NCI-H446 (cell line): ENCODE measurements at places on chromosomes 1 and 21.
A peak's percentile ranks its signal among the peaks of the same experiment; 100 is the strongest.

DNA sequence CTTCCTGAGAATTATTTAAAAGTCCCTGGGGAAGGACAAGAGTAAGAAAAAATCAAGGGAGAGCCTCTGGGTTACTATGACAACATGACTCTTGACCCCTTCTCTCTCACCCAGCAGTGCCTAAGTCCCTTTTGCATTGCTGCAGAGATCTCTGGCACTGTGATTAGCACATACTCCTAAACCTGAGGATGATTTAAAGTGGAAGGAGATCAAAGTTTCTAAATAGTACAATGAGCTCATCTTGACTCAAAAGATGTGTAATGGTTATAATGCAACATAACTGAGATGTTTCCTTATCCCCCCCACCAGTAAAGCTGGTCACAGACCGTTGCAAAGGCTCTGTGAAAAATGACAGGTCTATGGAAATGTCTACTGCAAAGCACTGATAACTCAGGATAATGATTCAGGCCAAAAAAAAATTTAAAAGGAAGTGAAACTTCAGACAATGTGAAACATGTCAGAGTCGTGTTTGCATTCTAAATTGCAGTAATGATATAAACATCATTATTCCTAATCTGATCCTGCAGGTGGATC, 519.2 kb downstream of the KIF26B start:
- no peak for DNase-seq

DNA sequence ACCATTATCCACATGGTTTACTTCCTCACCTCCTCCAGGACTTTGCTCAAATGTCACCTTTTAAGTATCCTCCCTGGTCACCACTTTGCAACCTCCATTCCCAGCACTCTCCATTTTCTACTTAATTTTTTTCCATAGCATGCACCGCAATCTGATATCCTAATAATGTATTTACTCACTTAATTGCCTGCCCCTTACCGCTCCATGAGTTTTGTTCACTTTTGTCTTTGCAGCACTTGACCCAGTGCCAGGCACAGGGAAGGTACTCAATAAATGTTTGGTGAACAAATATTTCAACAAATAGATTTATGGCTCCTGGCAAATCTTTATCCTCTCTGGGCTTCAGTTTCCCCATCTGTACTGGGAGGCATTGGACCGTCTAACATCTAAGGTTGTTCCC, 53.6 kb downstream of the UBE2T start:
- DNase-seq: no peak

DNA sequence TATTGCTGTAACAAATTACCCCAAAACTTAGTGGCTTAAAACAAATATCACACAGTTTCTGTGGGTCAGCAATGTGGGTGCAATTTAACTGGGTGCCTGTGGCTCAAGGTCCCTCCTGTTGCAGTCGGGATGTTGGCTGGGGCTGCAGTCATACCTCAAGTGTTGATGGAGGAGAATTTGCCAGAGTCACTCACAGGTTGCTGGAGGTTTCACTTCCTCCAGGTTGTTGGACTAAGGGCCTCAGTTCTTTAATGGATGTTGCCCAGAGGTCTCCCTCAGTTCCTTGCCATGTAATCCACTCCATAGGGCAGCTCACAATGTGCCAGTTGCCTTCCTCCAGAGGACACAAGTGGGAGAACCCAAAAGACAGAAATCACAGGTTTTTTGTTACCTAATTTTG, 2.5 kb upstream of the TAF13 start:
- no peak for DNase-seq

GRCh38 chr1:11680270-11681070, 478 bp downstream of the MAD2L2 start:
- DNase-seq: no peak

DNA sequence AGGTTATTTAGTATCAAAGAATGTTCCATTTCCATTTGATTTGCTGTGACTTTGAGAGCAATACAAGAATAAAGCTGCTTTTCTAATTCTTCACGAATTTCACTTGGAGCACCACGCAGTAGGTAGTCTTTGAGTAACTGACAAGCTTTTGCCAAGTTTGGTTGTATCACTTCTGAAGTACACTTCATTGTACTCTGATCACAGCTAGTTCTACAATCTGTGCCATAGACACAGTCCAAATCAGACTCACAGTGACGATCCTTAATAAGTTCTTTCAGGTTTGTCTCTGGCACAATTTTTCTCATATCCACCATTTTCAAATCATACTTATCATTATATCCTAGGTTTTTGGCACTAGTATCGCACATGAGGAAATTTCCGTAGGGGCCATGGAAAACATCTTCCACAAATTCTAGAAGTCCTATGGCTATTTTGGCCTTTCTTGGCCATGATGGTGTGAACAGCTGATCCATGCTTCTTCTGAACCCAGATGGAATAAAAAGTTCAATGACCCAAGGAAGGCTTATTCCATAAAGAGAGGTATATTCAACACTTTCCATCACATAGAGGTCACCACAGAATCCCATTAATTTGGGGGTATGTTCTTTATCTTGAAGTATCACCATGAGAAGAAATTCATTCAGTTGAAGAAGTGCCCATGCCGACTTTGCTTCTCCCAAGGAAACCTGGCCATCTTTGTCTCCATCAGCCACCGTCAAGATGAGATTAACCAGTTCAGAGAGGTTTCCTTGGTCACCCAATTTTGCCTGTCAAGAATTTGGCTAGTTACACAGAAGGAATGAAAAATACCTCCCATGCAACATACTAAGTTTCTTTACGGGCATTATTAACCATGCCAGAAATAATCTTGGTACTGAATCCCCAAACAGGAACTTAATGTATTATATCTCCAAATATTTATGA, 11.9 kb downstream of the RPL5 start:
- DNase-seq: no peak

DNA sequence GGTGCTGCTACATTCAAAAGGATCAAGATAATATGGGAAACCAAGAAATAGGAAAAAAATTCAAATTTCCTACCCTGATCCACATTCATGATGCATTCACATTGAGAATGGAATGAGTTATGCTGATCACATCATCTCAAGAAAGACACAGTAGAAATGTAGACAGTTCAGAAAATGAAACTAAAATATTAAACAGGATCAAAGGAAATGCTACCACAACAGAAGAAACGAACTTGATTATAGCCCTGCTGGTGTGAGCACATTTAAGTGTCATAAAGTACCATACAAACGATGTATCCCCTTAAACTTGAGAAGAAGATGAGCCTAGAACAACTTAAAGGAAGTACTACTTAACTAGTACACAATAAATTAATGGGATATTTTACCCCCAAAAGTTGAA, 21.3 kb downstream of the SYDE2 start:
- no peak for DNase-seq

GRCh38 chr1:59699227-59699847, 115.4 kb upstream of the HOOK1 start:
- peak; percentile 31 for DNase-seq

DNA sequence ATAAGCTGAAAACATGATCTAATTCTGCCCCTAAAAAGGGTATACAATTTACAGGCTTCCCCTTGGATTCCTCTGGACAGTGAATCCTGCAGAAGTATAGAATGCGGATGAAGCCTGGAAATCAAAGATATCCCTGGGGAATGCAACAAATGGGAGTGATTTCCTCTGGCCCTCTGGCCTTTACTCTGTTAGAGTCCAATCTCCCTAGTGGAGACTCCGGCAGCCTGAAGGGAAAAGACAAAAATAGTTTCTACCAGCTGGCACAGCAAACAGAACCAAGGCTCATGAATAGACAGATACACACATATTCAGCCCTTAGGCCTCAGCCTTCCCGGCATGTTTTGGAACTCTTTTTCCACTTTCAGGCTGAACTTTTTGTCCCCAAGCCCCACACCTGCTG, 3.9 kb upstream of the LRRC52 start:
- DNase-seq: no peak

GRCh38 chr1:7526196-7526866, 244.8 kb upstream of the VAMP3 start:
- DNase-seq: no peak

GRCh38 chr1:168288311-168289052, 7.8 kb downstream of the TBX19 start:
- no peak for DNase-seq

DNA sequence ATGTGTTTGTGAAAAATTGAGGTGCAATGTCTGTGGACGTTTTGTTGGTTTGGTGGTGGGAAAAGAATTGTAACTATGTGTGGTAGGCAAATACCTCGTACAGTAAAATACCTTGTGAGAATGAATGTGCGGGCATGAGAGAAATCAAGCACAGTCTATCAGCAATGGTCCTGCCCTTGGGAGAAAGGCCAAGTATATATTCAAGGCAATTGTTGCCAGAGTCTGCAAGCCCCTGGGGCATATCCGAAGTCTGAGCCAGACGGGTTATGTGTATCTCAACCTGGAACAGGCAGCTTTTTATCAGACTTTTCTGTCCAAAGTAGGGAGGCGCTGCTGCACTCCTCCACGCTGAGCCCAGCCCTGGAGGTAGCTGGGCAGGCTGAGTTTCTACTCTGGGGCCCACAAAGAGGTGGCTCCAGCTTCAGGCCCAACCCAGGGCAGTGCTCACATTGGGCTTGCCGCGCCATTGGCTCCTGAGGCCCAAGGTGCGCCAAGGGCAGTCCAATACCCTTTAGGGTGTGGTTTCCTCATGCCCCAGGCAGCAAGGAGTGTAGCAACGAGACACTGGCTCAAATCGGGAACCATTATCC, 9.4 kb upstream of the GNL2 start:
- peak; percentile 42 for DNase-seq

DNA sequence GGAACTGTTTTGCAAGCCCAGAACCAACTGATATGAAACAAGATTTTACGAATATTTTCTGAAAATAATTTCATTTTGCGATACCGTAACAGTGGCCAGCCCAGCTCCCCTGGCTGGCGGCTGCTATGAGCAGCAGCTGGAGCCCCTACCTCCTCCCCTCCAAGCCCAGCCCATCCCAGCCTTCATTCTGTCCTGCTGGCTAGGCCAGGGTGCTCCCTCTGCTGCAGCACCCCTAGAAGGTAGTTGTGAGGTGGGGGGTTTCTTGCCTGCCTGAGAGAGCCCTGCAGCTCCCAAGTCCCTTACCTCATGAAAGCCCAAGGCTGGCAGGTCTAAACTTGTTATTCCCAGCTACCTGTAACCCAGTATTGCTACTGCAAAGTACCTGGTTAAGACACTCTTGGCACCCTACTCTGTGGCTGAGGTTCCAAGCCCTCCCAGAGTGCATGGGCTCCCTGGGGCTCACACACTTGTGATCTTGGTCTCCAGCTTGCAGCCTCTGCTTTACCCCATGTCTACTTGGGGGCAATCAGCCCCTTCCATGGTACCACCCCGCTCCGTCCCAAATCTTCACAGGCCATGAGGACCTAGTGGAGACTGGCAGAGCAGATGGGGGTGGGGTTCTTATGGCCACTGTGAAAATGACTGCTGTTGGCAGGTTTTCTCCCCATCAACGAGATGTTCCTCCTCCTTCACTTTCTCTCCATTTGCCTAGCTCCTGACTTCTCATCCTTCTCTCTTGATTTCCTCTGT, 239.8 kb downstream of the TRABD2B start:
- DNase-seq: no peak

DNA sequence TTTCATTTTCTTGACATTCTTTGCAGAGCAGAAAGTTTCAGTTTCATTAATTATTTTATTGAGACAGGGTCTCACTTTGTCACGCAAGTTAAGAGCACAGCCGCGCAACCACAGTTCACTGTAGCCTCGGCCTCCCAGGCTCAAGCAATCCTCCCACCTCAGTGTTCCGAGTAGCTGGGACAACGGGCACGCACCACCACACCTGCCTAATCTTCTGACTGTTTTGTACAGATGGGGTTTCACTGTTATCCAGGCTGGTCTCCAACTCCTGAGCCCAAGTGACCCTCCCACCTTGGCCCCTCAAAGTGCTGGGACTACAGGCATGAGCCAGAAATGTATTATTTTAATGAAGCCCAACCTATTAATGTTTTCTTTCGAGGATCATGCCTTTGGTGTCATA, 3.0 kb upstream of the SPATC1L start:
- DNase-seq: no peak

DNA sequence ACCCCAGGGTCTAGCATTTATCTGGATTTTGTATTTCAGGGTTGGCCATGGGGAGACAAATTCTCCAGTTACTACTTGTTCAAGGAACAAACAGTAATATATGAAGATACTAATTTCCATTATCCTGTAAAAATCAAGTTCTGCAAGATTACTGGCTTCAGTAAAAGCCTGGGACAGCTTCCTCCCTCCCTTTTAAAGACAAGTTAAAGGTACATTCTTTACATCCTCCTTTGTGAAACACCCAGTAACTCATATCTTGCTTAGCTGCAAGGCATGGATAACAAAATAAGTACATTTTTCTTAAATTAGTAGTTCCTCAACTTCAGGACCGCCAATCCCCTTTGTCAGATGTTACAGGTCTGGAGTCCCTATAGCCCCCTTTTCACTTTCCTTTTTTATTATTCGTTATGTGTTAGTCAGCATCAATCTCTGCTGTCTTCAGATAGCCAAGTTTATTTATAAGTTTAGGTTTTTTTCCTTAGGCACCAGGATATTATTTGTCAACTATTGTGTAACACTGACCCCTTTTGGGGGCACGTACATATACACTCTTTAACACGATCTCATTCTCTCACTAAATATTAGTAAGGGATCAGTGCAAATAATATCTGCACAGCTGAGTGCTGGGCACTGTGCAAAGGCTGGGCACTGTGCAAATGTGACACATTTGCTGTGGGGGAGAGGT, 9.8 kb downstream of the ERRFI1 start:
- no peak for DNase-seq

GRCh38 chr1:41503538-41504113, 19.1 kb upstream of the EDN2 start:
- peak; percentile 75 for DNase-seq
